ENCODE measurements at places on chromosomes 13 and 19.

DNA sequence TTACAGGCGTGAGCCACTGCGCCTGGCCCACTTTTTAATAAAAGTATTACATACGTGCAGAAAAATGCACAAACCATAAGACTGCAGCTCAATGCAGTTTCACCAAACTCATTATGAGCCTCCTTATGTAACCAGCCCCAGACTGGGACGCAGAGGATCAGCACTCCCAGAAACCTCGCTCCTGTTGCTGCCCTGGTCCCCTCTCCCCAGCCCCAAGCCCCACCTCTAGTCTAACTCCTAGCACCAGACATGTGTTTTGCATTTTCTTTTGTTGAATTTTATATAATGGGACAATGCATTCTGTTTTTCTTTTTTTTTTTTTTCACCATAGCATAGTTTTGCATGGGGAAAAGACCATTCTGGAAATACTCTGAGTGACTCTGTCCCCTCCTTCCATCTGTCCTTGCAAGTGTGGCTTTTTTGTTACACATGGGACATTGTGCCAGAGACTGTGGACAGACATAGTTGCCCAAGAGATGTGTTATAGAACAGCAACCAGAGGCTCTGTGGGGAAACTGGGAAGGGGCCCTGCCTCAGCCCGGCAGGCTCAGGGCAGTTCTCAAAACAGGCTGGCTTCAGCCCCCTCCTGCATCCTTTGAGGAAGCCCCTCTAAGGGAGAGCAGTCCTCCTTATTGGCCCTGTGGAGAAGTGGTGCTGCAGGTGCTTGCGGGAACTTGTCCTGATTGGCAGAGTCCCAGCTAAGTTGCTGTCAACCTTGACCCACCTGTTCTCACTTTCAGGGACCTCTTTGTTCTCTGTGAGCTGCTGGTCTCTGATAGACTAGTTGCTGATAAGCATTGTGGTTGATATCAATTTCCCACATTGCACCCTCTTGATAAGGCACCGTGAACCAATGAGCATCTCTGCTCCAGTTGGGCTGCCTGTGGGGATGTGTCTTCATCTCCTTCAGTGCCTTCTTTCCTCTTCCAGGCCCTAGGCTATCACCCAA lies 13.8 kb upstream of the OLFM4 start:
- DNase-seq, result no peak

GRCh38 chr19:48750771-48751504 lies 1.5 kb downstream of the FUT1 start:
- no peak for DNase-seq

DNA sequence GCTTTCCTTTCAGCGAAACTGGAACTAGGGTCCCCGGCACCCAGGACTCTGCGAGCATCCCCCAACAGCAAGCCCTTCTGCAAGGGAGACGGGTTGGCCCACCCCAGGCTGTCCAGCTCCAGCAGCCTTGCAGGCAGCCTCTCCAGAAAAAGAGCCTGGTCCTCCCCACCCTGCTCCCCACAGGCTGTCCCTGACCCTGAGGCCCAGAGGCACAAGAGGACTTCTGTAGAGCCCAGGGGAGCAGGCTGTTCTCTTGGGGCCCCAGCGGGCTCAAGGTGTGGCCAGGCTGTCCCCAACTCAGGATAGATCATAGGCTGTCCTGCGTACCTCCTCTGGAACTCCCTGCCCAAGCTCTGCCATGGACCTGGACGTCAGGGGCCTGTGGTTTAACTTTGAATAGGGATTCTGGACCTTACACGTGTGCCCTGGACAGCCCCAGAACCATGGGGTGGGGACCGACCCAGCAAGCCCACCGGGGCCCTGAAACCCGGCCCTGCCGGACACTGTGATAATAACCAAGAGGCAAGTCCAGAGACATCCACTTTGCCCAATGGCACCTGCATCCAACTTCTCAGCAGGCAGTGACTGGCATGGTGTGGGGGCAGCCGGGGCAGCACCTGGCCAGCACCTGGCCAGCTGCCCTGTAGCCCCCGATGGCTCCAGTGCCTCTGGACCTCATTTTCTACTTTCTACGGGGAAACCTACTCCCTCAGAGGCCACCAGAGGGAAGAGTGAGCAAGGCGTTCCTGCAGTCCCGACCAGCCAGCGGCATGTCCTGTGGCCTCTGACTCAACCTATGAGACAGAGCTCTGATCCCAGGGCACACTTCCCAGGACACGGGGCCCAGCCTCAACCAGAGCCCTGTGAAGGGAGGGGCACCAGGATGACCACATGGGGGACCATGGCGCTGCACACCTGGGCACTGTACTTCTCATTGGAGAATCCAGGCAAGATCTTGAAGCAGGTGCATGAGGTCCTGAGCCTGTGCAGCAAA lies 50.9 kb upstream of the TPM4 start:
- DNase-seq, result no peak

- no peak for DNase-seq
Measured at GRCh38 chr13:50208826-50209335, 193.6 kb downstream of the KCNRG start.

DNA sequence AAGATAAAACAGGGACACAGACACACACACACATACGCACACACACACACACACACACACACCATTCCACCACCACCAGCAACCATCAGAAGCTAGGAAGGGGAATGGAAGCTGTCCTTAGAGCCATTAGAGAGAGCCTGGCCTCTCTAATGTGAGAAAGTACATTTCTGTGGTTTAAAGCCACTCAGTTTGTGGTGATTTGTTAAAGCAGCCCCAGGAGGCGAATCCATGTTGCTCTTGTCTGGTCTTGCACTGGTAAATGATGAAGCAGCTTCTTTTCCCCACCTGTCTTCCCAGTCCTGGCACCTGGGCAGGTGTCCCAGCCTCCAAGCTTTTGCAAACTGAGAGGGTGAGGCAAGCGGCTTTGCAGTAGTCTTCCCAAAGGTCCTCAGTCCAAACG lies 118.9 kb upstream of the KL start:
- DNase-seq, result no peak

DNA sequence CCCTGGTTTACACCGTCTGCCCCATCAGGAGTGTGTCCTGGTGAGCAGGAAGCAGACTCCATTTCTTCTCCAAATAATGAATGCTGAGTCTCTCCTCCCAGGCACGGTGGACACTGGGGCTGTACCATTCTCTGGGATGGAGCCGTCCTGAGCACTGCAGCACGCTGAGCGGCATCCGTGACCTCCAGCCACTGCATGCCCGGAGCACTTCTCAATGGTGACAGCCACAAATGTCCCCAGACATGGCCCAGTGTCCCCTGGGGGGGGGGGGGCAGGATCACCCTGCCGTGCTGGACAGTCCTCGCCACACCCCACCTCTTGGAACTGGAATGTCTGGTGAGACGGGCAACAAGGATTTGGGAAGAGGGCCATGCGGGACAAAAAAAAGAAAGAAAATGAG lies 37.4 kb downstream of the GNG7 start:
- DNase-seq, result no peak

DNA sequence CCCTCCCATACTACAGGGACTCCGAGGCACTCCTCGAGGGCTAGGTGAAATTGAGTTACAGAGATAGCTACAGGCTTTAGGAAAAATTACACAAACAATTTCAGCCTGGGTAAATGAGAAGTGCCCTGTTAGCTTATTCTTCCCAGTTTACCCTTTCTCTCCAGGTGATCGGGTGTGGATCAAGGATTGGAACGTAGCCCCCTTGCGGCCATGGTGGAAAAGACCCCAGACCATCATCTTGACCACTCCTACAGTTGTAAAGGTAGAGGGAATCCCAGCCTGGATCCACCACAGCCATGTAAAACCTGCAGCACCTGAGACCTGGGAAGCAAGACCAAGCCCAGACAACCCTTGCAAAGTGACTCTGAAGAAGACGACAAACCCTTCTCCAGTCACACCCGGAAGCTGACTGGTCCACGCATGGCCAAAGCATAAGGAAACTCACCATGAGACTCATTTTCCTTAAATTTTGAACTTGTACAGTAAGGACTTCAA lies 600.6 kb downstream of the UQCRFS1 start:
- no peak for DNase-seq

GRCh38 chr13:112079696-112080095 lies 12.7 kb downstream of the SOX1 start:
- no peak for DNase-seq

GRCh38 chr13:36261011-36261410 lies 36.6 kb downstream of the CCDC169 start:
- DNase-seq, result no peak

DNA sequence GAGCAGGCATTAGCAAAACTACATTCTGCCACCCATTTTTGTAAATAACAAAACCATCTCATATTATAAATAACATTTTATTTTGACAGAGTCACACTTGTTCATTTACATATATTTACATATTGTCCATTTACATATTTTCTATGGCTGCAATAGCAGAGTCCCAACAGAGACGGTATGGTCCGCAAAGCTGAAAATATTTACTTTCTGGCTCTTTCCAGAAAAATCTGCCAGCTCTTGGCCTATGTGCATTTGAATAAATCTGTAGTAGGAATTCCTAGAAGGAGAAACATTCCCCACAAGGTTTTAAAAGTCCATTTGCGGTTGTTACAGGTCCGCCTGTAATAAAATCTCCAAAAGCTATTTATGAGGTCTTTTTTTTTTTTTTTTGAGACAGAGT lies 5.7 kb upstream of the TSPAN16 start:
- DNase-seq, result no peak

GRCh38 chr13:78632996-78633395 lies 26.0 kb downstream of the OBI1 start:
- no peak for DNase-seq

GRCh38 chr19:12194827-12195731 lies 32.2 kb downstream of the ZNF136 start:
- peak; percentile 37 for DNase-seq

DNA sequence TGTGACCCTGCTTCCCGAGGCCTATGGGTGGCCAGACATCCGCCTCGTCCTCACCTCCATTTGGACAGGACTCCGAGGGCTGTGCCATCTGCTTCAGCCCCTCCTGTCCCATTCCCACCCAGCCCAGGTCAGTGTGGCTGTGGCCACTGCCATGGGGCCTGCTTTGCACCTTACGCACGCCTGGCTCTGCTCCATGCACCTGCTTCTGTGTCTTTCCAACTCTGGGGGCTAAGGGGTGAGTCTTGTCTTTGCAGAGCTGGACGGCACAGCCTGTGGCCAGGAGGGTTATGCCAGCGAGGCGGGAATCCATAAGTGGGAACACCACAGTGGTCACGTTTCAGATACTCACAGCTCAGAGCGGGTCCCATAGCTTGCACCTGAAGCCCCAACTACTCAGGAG lies 5.2 kb upstream of the ZNF554 start:
- no peak for DNase-seq

DNA sequence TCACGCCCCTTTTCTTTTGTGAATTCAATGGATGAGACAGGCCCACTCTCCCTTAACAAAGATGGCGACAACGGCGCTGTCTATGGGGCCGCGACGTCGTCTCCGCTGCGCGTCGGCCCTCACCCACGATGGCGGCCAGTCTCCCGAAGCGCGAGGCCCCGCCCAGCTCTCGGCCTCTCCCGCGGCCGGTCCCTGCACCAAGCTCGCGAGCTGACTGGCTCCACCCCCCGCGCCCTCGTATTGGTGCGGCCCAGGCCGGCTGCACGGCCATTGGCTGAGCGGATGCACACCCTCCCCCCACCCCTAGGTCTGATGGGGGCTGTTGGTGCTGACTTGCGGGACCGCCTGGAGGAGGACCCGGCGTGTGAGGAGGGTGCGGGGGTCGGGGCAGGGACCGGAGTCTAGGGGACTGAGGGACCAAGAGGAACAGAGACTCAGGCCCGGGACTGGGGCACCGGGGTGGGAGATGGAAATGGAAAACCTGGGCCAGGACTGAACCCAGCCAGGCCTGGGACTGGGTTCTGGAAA lies 4.8 kb downstream of the SPHK2 start:
- DNase-seq, result peak; percentile 96

GRCh38 chr19:44820648-44821609 lies 12.0 kb downstream of the BCAM start:
- DNase-seq, result no peak

DNA sequence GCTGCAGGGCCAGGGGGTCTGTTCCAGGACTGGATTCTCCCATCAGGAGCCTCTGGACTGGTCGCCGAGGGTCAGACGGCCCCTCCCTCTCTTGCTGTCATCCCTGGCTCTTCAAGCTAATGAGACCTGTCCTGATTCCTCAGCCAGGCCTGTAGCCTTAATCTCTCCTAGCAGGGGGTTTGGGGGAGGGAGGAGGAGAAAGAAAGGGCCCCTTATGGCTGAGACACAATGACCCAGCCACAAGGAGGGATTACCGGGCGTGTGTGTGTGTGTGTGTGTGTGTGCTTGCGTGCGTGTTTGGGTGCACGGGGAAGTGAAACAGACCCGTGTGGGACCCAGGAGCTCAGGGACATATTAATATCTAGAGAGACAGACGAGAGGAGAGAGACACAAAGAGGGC lies 1.9 kb upstream of the CRX start:
- no peak for DNase-seq

DNA sequence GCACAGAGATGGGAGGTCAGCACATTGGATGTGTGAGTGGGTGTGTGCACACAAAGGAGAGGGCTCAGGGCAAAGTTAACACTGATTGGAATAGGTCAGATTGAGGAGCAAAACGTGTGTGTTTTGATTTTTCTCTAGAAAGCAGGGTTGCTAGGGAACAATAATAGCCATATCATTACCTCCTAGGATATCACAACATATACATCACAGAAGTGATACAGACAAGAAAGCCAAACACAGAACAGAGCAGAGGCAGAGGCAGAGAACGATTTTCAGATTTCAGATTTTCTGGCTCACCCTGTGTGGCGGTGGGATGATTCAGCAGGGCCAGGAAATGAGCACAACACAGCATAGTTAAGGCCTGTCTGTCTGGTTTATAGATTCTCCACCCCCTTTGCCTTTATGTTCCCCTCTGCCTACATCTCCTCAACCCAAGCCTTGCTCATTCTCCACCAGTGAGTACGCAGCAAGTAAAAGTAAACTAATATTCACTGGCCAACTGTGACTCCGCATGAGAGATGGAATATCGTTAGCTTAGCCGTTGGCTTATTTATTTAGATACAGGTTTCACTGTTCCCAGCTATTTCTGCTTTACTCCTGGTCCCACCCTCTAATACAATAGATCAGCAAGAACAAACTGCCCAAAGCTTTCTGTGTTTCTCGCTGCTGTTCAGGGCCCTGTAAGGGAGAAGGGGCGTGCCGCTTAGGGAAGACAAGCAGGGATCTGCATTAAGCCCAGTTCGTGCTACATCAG lies 182.7 kb upstream of the TSC22D1 start:
- no peak for DNase-seq

- DNase-seq, result no peak
Measured at GRCh38 chr13:71338070-71338469, 528.9 kb downstream of the DACH1 start.

GRCh38 chr19:29260477-29261317 lies 47.7 kb upstream of the UQCRFS1 start:
- no peak for DNase-seq

DNA sequence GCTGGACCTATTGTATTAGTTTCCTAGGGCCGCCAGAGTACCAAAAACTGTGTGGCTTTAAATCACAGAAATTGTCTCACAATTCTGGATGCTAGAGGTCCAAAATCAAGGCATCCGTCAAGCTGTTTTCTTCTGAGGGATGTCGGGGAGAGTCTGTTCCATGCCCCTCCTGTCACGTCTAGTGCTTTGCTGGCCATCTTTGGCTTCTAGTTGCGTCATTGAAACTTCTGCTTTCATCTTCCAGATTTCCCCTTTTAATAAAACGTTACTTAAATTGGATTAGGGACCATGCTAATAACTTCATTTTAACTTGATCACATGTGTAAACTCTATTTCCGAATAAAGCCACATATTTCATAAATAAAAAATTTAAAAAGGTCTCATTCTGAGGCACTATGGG lies 47.5 kb downstream of the TRPM4 start:
- no peak for DNase-seq

- no peak for DNase-seq
Measured at GRCh38 chr19:2081873-2082810, 14.0 kb downstream of the MOB3A start.

All from GM13977 (cell line).